ENCODE measurements at places on chromosomes 1 and 21.

DNA sequence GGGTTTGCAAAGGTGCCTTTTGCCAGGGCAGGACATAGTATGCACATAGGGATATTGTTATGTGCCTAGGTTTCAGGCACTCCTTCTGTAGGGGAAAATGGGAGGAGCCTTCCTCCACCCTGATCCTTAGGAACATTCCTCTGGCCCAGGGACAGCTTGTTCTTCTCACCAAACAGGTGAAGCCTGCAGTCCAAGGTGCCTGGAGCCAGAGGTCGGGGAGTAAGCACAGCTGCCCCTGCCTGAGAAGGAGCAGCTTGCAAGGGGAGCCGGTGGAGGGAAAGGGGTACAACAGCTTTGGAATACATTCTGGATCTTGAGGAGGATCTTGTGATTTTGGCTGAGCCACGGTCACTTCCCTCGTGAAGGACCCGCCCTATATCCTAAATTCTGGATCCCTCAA is 82.4 kb upstream of the CD1D start:
- DNase-seq = no peak

DNA sequence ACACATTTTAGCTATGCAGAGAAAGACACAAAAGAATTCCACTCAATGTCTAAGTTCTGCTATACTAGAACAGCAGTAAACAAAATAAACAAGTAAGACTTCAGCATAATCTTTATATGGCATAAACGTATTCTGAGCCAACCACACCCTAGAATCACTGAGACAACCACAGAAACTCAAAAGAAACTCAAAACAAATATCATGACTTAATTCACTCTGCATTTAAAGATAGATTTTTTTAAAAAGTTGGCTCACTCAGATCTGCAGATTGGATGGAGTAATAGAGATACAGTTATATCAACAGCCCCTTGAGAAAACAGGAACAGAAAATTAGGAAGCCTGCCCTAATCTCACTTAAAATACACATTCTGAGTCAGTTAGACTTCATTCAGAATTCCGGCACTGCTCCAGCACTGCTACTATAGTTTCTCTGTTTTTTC is 95.0 kb downstream of the COL24A1 start:
- DNase-seq = no peak

DNA sequence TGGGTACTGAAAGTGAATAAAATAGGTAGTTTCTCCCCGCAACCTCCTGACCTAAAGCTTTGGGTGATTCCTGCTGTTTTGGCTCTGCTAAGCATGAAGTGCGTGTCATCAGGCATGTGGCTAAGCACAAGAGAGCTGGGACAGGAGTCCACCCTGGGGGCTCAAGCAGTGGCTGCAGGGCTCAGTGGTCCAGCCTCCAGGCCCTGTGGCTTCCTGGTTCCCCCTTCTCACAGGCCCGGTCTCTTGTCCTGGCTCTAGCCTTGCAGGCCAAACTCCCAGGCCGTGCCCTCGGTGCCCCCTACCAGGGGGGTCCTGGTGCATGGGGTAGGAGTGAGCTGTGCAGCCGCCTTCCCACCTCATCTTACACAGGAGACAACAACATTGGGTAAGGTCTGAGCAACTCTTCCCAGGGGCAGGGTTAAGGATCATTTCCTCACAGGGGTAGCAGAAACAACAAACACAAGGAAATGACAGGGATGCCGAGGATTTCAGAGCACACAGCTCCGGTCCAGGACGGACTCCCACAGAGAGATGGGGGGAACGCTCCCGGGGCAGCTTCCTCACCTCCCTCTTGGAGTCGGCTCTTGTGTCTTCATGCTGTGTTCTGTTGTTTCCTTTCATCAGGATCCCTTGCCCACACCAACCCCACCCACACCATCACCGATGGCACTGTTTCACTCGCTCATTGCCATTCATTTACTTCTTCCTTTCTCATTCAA is 19.8 kb upstream of the SLC2A1 start:
- DNase-seq = no peak

DNA sequence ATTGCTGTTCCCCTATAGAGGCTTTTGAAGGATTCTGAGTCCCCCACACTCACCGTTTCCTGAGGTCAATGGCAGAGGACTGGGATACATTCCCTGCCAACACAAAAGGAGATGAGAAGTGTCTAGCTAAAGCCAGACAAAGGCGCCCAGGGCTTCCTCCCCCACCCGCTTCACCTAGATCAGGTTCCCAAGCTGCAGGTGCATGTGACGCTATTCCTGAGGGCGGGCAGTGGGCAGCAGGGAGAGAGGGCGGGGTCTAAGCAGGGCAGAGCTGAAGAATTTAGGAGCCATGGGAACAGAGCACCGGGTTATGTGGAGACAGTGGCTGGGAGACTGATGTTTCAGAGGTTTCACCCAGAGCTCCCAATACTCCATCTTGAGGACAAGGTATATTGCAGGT is 6.0 kb upstream of the ARHGEF2 start:
- DNase-seq = no peak

Data from stimulated activated effector memory CD8-positive, alpha-beta T cell treated with anti-CD3 and anti-CD28 coated beads, Interleukin-12 subunit alpha, Interleukin-12 subunit beta, amount 100 ng/mL, for 72 hours (primary cell).